ENCODE measurements at places on chromosomes 12 and 14. TPM values are rescaled to one million over a fixed set of nuclear protein-coding genes. Genes with fewer than 3 reads are reported as not detected.

Gene LYZ
- not detected for total RNA-seq

DNA sequence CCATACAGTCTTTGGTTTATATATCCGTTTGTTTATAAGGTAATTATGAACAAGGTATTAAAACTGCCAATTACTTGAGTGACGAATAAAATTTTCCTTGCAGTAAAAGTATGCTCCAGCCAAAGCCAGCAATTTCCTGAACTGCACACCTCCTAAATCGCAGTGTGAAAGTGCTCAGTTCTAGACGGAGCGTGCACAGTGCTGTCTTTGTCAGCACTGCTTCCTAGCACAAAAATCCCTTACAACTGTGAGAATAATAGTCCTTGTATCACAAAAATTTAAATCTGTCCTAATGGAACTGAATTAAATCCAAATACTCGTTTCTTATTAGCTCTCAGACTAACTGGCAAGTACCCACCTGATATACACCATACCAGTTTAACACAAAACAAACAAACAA lies 26.3 kb downstream of the LRIG3 start:
- no peak for DNase-seq

- DNase-seq: no peak
Observed at GRCh38 chr12:79973801-79974200, 38.9 kb upstream of the PPP1R12A start.

GRCh38 chr14:70789961-70790360 lies 19.4 kb downstream of the MAP3K9 start:
- DNase-seq: no peak

Gene DIO2
- total RNA-seq: not detected

- DNase-seq: no peak
Observed at GRCh38 chr14:76123426-76124225, 28.1 kb upstream of the GPATCH2L start.

Gene PLEKHH1
- total RNA-seq: 6.7 TPM

DNA sequence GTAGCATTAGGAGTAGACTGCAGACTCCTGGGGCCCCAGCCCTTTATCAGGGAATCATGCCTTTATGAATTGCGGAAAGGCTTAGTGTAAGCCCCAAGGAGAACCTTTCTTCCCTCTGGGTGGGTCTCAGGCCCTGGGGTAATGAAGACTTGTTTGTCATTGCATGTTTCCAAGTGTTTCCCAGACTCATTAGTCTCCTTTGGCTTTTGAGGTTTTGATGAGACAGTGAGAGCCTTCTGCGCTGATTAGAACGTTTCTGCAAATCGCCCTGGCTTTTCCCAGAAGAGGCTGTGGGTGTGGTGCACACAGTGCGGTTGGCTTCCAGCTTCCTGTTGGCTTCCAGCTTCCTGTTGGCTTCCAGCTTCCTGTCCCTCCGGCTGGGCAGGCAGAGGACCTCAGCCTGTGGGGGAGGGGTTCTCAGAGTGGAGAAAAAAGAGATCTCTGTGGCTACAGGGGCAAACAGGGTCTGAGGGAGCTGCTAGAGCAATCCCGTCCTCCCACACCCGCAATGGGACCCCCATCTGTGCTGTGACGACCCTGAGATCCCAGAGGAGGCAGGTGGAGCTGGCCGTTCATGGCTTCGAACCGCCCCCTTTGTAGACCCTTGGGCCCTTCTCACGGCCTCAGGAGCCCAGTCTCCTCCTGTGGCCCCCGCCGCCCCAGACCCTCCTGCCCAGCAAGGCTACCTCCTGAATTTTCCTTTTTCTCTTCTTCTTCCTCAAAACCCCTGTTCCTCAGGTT lies 42.1 kb downstream of the GPR68 start:
- no peak for DNase-seq

- no peak for DNase-seq
Observed at GRCh38 chr12:57487055-57487596, 742 bp upstream of the MARS1 start.

Gene SLC25A21
- total RNA-seq: 1.1 TPM

DNA sequence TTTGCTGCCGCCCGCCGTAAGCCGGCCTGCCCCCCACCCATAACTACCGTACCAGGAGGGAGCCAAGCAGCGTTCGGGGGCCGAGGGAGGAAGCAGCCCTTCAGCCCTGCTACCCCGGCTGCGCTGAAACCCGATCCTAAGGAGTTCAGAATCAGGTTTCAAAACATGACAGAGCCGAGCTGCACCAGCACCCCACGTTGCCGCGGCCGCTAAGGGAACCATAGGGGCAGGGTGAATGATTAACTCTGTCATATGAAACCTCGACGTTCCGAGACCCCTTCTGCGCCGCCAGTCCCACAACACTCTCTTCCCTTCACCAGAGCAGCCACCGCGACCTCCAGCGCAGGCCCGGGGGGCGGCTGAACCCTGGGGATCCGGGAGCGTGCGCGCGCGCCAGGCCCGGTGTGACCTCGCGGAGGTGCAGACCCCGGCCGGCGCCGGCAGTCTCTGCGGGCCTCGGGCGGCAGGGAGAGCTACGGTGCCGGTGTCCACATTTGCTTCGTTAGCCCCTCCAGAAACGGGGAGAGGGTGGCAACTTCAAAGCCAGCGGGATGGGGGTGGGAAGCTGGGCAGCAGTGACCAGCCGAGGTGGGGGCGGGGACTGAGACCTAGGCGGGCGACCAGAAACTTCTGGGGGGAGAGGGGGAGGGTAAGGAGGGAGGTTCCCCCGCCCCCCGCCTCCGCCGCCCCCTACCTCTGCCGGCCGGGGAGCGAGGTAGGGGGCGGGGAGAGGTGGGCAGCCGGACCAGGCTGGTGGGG lies 1.6 kb downstream of the SIX4 start:
- DNase-seq: peak; percentile 64

GRCh38 chr12:57737467-57738460 lies 778 bp downstream of the AGAP2 start:
- DNase-seq: no peak

- DNase-seq: no peak
Observed at GRCh38 chr14:33375786-33376185, 437.1 kb downstream of the NPAS3 start.

DNA sequence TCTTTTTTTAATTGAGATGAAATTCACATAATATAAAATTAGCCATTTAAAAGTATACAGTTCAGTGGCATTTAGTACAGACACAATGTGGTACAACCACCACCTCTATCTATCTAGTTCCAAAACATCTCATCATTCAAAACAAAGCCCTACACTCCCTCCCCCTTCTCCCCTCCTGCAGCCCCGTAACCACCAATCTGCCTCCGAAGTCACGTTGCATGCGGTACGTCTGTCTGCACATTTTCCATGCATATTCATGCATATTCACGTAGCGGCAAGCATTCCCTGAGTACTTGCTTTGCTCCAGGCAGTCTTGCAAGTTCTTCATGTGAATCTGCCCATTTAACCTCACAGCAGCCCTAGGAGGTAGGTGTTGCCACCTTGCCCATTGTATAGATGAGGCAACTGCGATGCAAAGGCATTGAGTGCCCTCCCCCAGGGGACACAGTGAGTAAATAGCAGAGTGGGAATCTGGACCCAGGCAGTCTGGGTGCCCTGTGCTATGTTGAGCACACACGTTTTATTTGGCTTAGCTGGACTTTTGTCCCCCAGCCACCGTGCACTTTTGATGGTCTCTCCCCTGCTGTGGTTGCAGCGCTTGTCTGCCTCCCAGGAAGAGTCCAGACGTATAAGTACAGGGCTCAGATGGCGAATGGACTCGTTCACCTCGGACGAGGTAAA lies 43.4 kb downstream of the RIN3 start:
- DNase-seq: no peak

Gene KLRC1
- total RNA-seq: 0.33 TPM

GRCh38 chr12:80196419-80196818 lies 97.1 kb downstream of the OTOGL start:
- no peak for DNase-seq

Gene BEST3
- total RNA-seq: not detected

DNA sequence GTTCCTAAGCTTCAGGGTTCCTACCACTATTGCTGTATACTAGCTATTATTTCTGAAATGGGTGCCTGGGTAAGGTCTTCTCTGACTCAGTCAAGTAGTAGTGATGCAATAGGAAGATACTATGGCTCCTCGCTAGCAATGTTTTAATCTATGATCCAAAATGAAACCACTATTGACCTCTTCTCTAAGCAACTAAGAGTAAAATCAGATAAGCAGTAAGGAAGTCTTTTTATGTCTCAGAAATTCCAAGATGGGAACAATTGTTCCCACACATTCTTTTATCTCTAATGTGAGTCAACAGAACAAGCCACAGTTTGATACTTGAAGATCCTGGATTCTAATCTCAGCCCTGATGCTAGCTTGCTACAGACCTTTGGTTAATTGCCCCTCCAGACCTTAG lies 45.1 kb downstream of the AREL1 start:
- no peak for DNase-seq

Gene HEBP1
- total RNA-seq: 13.5 TPM

Gene GLIPR1L1
- total RNA-seq: not detected

Gene SPIC
- total RNA-seq: not detected

- DNase-seq: peak; percentile 11
Observed at GRCh38 chr14:86712727-86713126, 1182.8 kb downstream of the FLRT2 start.

GRCh38 chr12:47867495-47867941 lies 37.3 kb downstream of the VDR start:
- peak; percentile 55 for DNase-seq

DNA sequence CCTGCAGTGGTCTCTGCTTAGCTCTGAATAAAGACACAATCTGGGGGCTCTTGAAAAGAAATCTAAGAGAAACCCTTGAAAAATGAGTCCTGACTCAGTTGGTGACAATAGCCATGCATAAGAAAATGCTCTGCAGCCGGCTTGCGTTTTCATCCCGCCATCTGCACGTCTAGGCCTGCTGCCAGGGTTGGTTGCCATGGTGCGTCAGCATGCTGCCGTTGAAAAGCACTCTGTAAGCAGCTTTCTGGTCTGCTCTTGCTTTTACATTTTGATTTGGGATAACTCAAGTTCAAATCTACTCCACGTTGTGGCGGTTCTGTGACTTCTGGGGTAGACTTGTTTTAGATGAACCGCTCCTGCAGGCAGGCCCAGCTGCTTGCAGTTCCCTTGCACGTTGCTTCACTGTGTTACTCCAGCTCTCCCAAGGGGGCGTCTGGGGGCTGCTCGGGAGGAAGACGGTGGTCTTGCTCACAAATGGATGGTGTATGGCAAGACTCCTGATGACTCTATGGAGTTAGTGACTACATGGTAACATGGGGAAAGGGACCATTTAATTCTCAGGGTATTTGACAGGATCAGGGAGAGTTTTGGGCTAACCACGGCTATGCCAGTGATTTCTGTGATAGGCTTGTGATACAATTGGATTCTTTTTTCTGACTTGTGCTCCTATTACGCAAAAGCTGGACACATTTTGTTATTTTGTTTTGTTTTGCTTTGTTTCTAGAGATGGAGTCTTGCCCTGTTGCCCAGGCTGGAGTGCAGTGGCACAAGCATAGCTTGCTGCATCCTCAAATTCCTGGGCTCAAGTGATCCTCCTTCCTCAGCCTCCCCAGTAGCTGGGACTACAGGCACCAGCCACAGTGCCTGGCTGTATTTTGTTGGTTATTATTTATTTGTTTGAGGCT lies 15.8 kb downstream of the WNT5B start:
- DNase-seq: peak; percentile 46

GRCh38 chr12:120583478-120584030 lies 2.4 kb upstream of the POP5 start:
- peak; percentile 40 for DNase-seq

Gene LIN7A
- total RNA-seq: not detected

DNA sequence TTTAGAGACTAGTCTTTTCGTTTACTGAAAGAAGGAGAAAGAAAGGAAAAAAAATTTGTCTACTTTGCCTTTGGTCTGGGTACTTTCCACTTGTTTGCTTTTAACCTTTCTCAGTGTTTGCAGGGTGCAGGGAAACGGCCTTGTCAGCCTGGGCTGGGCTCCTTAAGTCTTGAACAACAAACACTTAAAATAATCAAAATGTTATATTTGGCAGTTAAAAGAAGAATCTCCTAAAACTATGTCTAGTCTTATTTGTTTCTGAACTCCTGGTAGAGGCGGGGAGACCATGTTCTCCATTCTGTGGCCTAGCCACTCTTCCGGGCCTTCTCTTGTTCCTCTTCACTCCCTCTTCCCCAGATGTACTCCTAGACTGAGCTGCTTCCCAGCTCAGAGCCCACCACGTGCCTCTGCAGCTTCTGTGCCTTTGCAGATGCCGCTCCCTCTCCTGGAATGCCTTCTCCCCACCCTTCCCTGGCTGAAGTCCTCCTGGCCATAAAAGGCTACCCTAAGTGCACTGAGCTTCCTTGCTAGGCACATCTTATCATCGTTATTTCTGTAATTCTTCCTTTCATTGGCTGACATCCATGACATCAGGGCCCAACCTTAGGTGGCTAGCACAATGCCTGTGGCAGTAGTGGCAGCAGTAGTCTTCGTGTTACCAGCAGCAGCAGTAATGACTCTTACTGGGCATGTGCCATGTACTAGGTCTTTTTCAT lies 432.9 kb downstream of the ZFP36L1 start:
- DNase-seq: no peak

DNA sequence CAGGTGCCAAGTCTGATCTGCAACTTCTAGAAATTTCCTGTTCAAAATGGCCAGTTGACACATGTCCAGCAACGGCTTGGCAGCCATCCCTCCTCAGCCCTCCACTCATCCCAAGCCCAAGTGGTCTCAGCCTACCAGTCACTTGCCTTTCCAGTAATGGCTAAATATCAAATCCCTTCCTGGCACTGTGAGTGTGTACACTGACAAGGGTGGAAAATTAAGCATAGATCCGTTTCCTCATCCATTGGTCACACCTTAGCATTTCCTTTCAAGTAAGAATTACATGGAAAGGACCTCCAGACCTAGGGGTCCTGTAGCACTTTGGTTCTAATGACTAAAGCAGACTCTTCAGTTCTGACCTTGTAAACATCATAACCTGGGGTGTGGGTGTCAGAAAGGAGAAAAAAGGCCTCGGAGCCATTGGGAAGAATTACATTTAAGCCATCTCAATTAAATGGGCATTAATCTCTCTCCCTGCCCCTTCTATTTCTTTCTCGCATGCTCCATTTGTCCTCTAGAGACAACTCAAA lies 15.4 kb downstream of the LLPH start:
- no peak for DNase-seq

DNA sequence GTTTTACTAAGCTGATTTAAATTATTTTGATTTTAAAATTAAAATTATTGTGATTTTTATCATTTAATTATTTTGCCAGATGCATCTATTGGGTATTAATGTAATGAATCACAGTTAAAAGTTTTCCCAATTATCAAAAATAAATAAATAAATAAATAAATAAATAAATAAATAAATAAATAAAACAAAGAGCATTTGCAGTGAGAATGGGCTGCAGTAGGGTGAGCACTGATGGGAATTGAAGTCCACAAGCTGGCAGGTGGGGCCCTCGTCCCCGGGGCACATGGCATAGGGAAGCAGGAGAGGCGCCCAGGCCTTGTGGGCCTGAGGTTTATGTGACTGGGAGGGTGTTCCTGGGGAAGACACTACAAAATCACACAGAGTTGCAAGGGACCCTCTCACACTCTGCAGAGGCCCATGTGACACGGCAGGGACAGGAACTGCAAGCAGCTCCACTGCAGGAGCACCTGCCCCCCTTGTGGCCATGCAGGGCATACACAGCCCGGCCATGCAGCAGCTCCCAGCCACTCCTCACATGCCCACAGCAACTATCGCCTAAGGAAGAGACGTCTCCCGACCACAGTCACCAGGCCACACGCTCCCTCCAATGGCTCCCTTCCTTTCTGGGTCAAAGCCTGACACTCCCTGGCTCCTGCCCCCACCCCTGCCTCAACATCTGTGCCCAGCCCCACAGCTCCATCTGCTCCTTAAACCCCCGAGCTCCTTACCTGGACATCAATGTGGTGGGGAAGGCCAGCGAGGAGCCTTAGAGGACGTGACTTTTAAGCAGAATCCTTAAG lies 256.3 kb upstream of the SFSWAP start:
- no peak for DNase-seq

Gene KCNK10
- 0.21 TPM for total RNA-seq

Gene MUCL1
- total RNA-seq: not detected

Gene TDRD9
- 7.1 TPM for total RNA-seq
